ENCODE measurements at places on chromosomes 16 and 17.

GRCh38 chr16:88316151-88316550 lies 66.6 kb upstream of the ZNF469 start:
- no peak for DNase-seq

GRCh38 chr16:53429221-53429943 lies 4.9 kb upstream of the RBL2 start:
- DNase-seq: no peak

- no peak for DNase-seq
Measured at GRCh38 chr16:50274326-50275097, 8.2 kb downstream of the ADCY7 start.

DNA sequence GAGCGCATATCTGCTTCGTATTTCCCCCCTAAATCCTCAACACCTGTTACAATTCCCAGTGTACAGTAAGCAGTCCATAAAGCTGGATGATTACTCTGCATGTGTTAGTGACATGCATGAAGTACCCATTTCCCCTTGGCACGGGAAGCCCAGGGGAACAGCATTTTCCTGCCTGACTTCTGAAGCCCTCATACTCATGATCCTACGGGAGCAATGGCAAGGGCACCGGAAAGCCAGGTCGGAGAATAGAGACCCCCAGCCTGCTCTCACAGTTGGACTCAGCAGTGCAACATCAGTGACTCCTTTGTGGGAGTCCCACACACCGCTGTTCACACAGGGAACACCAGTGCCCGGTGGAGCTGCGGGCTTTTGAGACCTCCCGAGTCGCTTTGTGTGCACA lies 336.9 kb downstream of the CDH13 start:
- DNase-seq: no peak

DNA sequence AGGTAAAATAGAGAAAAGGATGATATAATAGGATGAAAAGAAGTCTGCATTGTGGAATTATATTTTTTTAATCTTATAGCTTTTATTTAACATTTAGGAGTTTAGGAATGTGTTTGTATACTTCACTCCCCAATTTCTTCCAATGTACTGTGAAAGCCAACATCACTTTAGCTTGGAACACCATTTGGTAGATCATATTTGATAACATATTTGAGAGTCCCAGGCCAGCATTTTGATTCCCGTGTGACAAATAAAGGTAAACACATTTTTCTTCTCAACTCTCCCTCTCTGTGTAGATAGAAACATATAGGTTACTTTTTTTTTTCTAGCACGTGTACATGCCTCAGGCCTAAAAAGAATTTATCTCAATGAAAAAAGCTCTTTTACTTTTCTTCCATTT lies 1551.3 kb downstream of the CDH8 start:
- no peak for DNase-seq

Measured in breast epithelium (tissue), 4 donors.